ENCODE measurements at places on chromosomes 7 and 10.

GRCh38 chr7:123821320-123821719, 23.6 kb upstream of the HYAL4 start:
- no peak for DNase-seq

DNA sequence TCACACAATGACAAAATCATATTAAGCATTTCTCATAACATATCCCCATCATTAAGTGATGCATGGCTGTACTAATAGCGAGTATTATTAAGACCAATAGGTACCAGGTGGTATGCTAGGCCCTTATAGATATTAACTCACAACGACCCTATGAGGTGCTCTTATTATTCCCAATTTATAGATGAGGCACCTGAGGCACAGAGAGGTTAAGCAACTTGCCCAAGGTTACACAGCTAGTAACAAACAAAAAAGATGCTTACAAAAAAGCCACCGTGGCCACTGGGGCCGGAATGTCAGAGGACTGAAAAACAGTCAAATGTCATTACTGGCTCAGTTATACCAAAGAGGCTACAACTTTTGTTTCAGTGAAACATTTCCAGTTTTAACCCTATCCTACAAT, 96.0 kb downstream of the OR13A1 start:
- DNase-seq, result no peak

DNA sequence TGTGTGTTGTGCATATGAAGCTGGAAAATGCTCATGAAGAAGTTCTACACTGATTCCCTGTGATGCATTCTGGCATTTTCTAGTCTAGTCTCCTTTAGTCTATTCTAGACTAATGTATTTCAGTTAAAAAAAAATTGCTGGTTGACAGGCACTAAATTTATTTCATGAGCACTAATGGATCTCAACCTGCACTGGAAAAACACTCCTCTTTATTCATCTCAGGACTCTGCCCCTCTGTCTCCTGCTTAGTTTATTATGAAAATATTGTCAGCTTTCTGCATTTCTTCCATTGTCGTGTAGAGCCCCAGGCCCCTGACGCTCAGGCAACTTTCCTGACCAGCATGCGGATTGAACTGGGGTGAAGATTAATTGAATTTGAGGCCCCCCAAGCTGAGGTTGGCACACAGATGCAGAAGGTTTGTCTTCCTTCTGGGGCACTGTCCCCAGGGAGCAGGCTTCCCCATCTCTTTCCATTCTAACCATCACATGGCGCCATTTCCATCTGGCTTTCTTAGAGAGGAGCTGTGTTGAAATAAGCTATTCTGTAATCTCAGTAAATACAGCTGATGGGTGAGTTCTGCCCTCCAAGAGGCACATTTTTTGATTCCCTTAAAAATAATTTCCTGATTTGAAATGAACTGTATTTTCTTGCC, 128.7 kb downstream of the INSYN2A start:
- no peak for DNase-seq

- no peak for DNase-seq
These were observed 118.7 kb upstream of the PTN start for GRCh38 chr7:137462074-137462715.

- DNase-seq, result peak; percentile 22
These were observed 44.8 kb upstream of the SLC16A12 start for GRCh38 chr10:89580243-89580642.

DNA sequence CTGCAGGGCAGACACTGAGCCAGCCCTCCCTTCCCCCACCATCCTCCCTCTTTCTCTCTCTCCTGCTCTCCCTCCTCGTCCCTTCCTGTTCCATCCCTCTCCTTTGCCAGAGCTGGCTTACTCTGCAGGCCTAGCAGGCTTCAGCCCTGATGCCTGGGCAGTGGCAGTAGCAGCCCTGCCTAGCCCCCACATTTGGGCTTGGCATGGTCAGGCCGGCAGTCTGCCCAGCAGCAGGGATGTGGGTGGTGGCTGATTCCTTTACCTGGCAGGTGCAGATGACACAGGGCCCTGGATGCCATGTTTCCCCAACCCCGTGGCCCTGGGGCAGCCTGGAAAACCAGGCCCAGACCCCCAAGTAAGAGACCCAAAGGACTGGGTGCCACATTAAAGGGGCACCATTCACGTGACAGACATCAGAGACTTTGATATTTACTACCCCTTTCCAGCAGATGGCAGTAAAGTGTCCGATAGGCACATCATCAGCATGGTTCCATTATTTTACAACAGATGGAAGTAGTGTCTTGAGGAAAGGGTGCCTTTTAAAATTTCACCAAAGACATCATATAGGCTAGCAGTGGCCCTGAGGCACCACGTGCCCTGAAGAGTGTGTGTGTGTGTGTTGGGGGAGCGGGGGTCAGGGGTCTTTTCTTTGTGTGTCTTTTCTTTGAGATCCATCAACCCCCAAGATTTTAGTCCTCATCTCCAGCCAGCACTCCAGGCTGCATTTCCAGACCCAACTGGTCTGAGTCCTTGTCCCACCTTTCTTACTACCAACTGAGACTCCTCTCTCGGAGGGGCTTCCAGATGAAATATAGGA, 5.9 kb downstream of the KCP start:
- peak; percentile 63 for DNase-seq

DNA sequence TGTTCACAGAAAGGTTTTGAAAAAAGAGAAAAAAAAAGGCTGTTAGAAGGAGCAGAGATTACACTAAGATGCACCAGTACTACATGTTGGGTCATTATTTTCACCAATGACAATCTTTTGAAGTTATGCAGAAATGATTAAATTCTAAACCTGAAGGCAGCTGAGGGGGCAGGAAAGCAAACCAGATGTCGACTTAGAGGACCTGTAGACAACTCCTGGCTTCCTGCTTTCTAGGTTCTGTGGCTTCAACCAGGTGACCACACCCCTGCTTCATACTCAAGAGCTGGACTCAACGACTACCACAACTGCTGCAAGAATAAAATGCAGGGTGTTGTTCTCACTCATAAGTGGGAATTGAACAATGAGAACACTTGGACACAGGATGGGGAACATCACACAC, 30.0 kb downstream of the MYOF start:
- DNase-seq, result no peak

DNA sequence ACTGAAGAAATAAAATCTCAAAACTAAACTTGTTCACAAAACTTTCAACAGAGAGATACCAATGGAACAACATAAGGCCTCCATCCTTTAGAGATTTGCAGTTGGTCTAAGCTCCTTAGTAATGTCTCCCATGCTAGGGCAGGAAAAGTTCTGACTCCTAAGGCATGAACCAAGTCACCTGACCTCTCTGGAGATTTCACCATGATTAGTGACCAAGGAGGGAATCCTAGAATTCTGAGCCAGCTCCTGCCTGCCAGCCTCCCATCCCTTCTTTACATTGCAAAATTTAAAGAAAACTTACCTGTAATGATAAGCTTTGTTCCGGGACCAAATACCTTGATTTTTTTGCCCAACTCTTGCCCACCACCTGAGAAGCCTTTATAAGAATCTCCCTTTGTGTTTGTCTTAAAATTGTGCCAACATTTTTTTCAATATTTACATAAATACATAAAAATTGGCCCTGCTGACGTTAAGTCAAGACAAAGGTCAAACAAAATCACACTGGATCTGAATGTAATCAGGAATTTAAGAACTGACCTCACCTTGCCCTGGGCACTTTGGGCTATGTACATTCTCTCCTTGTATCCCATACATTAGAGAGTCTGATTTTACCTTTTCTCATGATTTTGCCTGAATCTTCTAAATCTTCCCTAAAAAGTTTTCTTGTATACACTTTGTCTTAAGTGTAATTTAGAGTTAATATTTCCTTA, at the start of gene TARP:
Gene TARP, minus strand, starts transcription at position 351 of the 710 bp plus-strand sequence.
- no peak for DNase-seq

GRCh38 chr7:28211006-28211405, 30.4 kb upstream of the JAZF1 start:
- DNase-seq, result no peak

DNA sequence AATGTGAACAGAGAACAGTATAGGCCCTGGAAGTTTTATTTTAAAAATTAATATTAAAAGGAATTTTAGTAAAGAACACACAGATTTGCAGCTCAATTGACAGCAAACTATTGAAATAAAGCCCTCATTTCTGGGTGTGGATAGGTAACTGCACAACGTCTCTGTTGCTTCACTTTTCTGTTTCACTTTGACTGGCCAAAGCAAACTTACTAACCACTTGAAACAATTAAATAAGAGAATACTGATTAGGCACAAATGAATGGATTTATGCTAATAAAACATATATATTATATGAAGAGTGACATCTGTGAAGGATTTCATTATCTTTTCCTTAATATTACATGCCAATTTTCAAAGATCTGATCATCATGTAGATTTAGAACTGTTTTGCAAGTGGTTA, 11.9 kb downstream of the ZNF804B start:
- DNase-seq, result no peak

GRCh38 chr10:70272925-70273316, 10.9 kb downstream of the NPFFR1 start:
- DNase-seq, result peak; percentile 42

GRCh38 chr10:60352105-60352504, 37.6 kb downstream of the ANK3 start:
- no peak for DNase-seq

DNA sequence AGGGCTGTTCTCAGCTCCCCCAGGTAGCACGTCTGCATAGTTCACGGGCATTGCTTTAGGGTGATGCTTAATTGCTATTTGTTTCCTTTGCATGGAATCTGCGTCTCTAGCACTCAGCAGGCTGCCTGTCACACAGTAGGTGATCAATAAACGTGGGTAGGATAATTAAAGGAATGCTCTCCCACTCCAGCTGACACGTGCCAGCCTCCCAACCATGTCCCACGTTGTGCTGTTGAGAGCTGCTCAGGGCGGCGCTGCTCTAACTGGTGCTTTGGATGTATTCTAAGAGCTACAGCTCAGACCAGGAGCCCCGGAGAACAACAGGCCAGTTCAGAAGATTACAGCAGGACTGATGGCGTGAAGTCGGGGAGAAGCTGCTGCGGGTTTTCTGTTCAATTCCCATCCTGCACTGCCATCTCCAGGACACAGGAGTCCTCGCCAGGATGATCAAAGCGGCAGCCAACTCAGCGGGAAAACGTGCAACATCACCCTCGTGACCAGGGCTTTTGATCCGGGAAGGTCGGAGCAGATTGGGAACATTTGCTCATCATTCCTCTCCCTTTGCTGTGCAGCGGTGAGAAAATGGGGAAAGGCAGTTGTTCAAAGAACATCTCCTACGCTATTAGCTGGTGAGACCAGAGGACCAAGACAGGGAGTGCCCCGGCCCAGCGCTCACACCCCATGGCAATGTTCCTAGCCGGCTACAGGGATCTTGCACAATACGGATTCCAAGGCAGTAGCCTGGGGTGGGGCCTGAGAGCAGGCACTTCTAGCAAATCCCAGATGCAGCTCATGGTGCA, 50.5 kb upstream of the FOXK1 start:
- peak; percentile 90 for DNase-seq

- DNase-seq, result peak; percentile 56
These were observed 22.6 kb upstream of the VDAC2 start for GRCh38 chr10:75187961-75188426.

DNA sequence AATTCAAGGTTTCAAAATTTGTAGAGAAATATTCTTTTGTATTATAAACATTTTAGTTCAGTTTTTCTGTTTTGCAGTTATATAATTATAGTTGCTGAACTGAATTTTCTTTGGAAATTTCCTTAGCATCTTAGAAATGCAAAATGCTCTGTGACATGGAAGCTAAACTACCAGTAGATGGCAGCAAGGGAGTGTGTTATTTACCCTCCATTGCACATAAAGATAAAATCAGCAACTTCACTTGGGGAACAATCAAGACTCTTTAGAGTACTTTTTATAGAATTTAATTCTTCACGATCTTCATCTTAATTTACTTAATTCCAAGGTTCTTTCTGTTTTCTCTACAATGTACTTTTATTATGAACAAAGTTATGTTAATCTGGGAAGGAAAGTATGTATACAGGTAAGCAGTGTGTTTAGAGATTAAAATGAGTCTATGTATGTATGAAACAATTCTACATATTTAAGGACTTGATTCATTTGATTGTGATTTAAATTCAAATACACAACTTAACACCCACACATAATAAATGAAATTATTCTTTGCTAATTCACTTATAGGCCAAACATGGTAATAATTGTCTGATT, 404.2 kb downstream of the THSD7A start:
- DNase-seq, result peak; percentile 80

DNA sequence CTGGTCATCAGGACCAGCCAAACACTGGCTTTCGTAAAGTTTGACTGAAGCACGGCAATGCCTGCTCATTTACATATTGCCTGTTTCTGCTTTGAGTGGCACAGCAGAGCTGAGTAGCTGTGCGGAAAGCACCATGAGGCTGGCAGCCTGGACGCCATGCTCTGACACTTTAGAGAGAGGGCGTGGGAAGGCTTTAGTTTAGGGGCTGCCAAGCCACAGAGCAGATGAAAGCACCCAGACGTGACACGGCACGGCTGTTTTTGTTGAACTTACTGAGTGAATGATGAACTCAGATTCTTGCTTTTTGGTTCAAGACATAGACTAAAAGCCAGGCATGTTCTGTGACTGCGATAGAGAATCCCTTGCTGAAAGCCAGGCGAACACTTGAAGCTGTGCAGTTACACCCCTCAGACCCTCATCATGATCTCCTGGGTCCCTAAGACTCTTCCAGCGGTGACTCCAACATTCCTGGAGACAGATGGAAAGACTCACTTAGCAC, 182.1 kb downstream of the ZMYND11 start:
- DNase-seq, result no peak

DNA sequence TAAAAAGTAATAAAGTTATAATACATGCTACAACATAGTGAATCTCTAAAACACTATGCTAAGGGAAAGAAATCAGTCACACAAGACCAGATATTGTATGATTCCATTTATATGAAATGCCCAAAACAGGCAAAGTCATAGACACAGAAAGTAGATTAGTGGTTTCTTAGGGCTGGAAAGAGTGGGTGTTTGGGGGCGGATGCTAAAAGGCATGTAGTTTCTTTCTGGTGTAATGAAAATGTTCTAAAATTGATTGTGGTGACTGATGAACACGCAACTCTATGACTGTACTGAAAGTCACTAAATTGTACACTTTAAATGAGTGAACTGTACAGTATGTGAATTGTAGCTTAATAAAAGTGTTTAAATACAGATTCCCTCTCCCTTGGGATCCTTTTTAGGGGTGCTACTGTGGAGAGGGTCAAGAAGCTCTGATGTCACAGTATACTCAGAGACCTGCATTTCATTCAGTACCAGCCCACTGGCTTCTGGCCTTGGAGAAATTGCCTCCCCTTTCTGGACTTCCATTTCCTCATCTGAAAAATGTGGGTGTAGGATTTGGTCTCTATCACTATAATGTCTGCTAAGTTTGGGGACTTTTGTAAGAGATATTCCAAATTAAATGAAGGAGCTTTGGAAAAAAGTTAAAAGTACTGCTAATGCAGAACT, 46.4 kb downstream of the AOAH start:
- no peak for DNase-seq

- no peak for DNase-seq
These were observed 51.6 kb downstream of the RNLS start for GRCh38 chr10:88531392-88532052.

DNA sequence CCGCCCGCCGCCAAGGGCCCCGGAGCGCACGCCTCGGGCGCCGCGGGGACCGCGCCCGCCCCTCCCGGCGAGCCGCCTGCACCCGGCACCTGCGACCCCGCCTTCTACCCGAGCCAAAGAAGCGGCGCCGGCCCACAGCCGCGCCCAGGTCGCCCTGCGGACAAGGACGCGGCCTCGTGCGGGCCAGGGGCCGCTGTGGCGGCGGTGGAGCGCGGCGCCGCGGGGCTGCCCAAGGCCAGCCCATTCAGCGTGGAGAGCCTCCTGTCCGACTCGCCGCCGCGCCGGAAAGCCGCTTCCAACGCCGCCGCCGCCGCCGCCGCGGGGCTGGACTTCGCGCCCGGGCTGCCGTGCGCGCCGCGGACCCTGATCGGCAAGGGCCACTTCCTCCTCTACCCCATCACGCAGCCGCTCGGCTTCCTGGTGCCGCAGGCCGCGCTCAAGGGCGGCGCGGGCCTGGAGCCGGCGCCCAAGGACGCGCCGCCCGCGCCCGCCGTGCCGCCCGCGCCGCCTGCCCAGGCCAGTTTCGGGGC, 3.5 kb downstream of the UNCX start:
- DNase-seq, result no peak

Measured in pons (tissue), 1 donor.